ENCODE measurements at places on chromosomes 5 and 9.

DNA sequence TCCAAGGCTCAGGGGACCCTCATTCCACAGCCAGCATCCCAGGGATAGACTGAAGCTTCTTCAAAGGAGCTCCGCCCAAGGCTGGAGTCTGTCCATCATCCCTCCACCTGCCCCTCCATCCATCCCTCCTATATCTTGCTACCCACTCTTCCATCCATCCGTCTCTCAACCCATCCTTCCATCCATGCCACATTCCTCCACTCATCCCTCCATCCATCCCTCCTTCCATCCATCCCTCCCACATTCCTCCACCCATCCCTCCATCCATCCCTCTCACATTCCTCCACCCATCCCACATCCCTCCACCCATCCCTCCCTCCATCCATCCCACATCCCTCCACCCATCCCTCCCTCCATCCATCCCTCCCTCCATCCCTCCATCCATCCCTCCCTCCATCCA is 5.5 kb upstream of the VAV2 start:
- no peak for DNase-seq

- no peak for DNase-seq
These were observed 130.9 kb downstream of the CCDC192 start for GRCh38 chr5:127834094-127834531.

DNA sequence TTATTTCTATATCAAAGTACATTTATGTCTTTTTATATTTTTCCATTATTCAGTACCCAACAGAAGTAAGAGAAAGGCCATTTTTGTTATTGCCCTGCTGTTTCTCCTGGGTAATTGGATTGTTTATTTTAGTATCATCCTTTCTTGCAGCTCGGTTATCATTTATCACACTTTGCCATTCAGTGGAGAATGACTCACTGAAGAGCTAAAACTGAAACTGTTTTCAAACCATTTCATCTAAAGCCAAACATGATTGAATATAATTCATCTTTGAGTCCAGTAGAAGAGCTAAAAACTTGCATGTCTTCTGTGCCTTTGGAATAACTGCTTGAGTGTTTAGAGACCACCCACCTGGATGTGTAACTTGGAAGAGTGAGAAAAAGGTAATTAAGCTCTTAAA is 139.5 kb upstream of the PRDM9 start:
- DNase-seq = no peak

DNA sequence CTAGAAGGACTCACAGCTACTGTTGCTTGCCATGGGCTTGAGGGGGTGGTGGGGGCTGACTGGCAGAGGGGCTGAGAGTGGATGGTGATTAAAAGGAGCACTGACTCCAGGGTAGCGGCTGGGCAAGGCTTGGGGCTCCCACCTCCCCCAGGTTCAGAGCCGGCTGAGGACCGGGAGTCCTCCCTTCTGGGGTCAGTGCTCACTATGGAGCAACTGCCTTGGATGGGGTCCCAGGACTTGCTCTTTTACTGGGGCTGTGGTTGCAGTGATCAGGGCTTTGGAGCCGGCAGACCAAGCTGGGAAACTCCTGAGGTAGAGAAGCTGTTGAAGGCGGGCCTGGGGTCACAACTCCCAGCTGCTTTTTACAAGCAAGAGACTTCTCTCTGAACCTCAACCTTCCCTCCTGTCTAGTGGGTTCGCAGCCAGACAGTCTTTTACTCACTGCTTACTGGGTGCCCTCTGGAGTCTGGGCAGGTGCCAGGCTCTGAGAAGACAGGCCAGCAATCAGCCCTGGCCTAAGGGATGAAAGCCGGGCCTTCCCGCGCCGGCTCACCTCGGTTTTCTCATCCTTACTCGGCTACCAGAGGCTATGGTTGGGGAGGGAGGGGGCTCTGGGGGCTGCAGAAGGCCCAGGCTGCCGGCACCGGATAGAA is 795 bp upstream of the ASS1 start:
- DNase-seq = no peak

- no peak for DNase-seq
These were observed 1.3 kb downstream of the SCGB3A1 start for GRCh38 chr5:180589771-180590542.

DNA sequence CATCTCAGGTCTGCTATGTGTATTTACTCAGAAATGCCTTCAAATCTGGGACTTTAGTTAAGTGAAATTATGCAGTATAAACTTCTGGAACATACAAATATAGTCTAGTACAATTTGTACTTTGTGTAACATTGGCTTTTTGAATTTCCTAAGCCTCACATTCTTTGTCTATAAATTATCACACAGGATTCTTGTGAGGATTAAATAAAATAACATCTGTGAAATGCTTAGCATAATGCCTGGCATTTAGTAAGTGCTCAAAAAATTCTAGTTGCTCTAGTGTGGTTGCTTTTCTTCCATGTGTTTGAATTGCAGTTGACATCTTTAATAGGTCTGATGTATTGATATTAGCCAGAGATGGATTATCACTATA is 2.6 kb downstream of the HMMR start:
- no peak for DNase-seq

DNA sequence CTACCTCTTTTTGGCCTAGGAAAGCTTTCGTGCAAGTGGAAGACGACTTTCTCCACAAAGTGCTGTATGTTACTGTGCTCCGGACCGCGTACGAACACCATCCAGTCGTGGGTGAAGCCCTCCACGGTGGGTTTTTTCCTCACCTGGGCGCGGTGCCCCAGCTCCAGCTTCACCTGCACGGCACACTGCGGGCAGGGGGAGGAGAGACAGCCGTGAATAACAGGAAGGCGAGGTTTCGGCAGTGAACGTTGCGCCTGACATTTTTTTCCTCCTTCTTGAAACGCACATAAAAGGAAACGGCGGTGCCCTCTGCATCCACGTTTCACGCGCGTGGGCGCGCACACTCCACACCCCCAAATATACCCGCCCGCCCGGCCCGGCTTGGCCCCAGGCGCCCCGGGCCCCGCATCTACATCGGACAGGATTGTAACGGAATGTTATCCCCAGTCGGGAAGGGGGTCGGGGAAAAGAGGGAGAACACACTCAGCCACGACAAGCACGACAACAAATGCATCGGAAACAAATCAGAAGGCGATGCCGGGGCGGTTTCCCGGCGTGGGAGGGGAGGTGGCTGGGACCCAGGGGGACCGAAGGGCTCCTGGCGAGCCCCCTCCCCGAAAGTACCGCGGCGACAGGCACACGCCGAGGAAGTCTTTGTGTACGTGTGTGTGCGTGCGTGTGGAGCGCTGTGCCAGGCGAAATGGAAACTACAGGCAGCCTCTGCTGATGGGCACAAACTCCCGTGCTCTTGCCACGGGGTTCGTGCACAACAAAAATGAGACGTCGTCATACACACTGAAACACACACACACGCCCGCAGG is 1.4 kb downstream of the MLLT3 start:
- peak; percentile 57 for DNase-seq

GRCh38 chr5:16596581-16596940 is 20.2 kb downstream of the RETREG1 start:
- DNase-seq = no peak

DNA sequence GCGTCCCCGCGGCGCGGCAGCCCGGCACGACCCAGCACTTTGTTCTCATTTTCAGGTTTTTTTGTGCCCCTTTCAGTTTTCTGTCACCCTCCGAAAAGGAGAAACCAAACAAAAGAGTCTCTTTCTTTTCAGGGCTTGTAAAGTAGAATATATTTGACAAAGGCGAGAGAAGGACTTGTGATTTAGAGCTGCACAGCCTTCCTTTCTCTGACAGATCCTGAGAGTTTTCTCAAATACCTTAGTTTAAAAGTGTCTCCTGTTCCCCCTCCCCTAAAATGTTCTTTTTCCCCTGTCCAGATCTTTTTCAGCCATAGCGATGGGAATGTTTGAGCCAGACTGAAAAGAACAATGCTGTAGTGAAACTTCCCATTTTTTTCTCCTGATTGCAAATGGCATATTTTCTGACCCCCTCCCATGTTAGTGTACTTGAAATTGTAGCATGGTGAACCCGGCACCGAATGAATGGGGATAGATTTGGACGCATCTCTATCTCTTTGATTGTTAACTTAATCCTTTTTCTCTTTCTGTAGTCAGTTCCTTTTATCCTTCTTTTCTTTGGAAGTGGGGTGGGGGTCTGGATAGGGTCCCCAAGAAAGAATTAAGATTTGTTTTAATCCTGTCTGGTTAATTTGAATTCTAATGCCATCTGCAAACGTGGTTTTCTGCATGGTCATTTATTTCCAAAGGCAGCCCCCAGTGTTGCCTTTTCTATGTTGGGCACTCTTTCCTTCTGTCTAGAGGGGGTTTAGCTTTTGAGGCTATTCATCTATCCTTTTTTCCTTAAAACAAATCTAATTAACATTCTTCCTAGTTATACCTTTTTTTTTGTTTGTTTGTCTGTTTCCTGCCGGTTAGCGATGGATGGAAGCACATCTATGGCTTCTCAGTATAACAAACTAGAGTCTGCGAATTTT is 2.2 kb downstream of the ZSWIM6 start:
- no peak for DNase-seq

DNA sequence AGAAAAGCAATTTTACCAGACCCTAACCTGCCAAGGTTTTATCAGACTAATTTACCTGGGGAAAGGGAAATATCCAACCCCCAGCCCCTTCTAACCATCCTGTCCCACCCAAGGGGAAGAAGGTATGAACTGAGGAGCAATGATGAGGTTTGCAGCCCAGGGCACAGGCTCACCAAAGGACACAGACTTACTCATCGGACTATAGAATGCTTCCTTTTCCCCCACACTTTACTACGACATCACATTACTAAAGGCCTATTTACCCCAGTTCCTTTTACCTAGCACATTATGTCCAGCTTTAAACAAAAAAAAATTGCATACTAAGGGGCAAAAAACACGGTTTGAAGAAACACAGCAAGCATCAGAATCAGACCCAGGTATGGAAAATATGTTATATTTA is 94.1 kb upstream of the FST start:
- no peak for DNase-seq

DNA sequence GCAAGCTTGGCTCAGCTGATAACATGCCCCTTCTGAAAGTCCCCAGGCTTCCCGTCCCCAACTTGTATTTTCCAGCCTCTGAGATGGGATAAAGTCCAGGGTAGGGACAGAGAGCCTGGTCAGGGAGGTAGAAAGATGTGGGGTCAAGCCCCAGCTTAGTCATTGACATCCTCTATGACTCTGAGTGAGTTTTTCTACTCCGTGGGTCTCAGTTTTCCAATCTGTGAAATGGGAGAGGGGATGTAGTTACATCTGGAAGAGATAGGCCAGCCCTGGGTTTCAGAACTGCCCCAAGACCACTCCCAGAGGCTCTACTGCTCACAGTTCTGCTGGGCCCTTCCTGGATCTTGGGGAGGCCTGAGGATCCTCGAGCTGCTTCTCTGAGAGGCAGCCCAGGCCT is 3.1 kb downstream of the GPRIN1 start:
- DNase-seq = no peak

GRCh38 chr5:132751444-132751843 is 4.2 kb downstream of the CCNI2 start:
- DNase-seq = no peak

- DNase-seq = no peak
These were observed 5.5 kb downstream of the ZNF354C start for GRCh38 chr5:179065703-179066102.

GRCh38 chr5:22372376-22372775 is 480.8 kb downstream of the CDH12 start:
- no peak for DNase-seq

GRCh38 chr5:96626956-96627355 is 35.2 kb upstream of the CAST start:
- DNase-seq = no peak

DNA sequence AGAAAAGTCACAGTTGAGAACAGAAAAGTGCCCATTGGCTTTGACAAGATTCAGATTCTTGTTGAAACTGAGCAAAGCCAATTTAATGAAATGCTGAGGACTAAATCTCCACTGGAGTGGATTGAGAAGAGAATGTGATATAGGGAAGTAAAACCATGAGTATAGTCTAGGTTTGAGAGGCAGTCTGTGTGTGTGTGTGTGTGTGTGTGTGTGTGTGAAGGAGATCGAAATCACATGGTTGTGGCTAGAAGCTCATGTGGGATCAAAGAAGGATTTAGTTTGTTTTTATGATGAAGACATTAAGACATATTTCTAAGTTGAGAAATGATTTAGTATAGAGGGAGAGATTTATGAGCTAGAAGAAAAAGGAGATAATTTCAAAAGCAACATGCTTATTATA is 275.7 kb upstream of the DAB2 start:
- DNase-seq = no peak

- no peak for DNase-seq
These were observed 177.9 kb downstream of the C9orf152 start for GRCh38 chr9:110029956-110030480.

GRCh38 chr9:121656941-121657470 is 5.6 kb downstream of the DAB2IP start:
- no peak for DNase-seq

DNA sequence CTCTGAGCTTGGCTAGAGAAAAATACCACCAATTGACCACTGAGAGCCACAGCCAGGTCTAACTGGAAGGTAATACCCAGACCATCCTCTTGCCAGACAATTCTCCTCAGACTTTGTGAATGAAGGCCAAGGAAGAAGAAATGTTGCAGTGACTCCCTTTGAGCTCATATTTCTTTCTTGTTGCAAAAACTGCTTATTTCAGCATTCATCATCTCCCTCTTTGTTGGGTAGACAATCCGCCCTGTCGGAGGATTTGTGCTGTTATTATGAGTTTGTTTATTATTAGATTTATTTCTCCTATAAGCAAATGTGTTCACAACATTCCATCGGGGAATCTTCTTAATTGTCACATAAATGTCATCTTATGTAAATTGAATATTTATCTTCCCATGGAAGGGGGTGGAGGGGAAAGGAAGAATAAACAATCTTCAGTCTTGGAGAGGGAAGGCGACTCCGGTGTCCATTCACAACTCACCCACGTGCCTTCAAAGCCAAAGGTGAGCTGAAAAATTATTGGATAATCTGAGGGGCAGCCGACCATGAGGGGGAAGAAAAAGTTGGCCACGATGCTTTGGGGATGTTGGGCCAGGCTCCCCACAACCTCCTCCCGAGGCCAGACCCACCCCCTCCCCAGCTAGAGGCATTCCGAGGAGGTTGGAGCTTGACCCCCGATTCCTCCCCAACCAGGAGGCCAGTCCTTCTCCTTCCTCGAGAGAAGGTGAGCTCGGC is 1.8 kb upstream of the JADE2 start:
- DNase-seq = no peak

GRCh38 chr9:130745210-130745800 is 51.7 kb downstream of the EXOSC2 start:
- no peak for DNase-seq

DNA sequence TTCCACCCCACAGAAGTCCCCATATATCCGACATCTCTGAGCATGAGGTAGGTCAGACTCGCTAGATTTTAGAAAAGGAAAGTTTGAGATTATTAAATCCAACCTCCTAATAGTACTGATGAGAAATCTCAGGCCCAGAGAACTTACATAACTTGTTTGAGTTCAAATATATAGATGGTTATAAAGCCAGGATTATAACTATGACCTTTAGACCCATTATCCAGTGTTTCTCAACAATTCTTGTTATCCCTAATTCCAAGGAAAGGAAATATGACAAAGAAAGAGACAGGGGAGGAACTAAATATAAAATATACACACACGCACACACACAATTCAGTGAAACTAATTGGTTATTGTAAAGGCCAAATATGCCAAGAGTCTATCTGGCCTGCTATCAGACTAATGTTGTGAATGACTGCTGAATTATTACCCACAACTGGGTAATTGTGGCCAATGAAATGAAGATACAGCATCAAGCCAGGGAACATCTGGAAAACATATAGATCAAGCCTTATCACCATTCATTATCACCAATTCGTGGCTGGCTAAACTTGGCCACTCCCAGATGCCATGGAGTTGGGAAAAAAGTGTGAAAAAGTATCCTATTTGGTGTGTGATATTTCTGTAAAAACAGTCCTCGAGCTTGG is 248.4 kb downstream of the PRELID2 start:
- DNase-seq = no peak

GRCh38 chr9:114218264-114219120 is 63.2 kb downstream of the COL27A1 start:
- no peak for DNase-seq
